ENCODE measurements at places on chromosomes 6 and 20.

DNA sequence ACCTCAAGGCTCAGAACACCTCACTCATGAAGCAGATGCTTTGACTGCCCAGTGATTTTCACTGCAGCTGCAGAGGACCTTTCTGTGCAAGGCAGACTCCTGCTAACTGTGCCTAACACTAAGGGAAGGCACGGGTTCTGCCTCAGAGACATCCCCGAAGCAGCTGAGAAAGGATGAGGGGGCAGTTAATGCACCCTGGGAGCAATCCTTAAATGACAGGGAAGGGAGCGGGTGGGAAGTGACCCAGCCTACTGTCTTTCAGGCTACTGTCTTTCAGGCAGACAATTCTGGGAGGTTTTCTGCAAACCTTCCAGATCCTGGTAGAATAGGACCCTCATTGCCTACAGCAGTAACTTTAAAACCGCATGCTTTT is 55.3 kb downstream of the NDUFAF5 start:
- DNase-seq = no peak

GRCh38 chr6:117267766-117268534 is 2.6 kb downstream of the VGLL2 start:
- no peak for DNase-seq

DNA sequence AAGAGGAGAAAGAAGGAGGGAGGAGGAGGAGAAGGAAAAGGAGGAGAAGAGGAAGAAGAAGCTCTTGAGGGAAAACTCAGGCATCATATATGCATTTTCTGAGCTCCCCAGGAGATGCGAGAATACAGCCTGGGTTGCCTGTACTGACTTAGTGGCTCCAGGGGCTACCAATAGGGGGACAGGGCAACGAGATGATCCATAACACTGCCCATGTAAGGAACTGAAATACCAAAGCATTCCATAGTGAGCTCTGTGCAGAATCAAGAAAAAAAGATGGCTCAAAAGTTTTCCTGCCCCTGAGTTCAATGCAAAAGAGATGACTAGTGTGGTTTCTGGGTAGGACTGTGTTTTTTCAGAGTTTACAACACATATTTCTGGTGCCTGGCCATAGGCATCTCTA is 258.7 kb downstream of the ALDH8A1 start:
- DNase-seq = no peak

GRCh38 chr6:1595271-1596087 is 14.2 kb upstream of the FOXC1 start:
- DNase-seq = no peak

DNA sequence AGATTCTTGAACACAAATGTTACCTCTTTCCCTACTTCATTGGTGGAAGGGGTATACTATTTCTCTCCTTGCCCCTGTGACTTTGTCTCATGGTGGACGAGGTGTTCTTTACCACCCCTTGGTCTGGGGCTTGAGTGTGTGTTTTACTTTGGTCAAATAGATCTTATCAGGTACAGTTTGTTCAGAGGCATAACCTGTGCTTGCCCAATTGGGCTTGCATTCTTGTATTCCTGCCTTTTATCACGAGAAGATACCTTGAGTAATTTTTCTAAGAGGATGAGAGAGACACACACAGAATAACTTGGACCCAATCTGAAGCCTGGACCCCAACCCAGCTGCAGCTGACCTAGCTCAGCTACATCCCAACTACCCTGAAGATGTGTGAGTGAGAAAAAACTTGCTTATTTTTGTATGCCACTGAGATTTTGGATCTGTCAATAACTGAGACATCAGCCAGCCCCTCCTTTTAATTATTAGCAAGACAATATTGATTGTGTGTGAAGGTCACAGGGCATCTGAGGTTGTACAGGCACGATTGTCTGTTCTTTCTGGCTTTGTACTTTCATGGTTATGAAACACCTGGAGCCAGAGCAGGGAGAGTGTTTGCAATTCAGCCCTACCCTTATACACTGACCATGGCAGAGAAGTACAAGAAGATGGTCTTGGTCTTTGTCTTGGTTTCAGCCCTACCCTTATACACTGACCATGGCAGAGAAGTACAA is 204.7 kb upstream of the SLC35B3 start:
- DNase-seq = no peak

DNA sequence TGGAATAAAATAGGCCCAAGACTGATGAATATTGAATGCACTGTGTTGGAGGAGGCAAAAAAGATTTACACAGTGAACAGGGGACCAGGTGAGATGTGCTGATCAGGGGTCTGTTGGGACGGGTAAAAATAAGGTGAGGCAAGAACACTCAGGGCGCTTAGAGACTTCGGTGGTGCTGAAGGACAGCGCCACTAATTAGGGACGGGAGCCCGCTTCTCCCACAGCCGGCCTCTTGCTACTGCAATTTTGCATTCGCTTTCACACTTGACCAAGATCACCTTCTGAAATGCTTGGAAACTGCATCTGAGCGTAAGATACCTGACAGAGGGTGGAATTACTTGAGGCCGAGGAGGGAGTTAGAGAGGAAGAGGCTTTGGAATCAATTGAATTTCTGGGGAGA is 7.3 kb downstream of the TFAP2D start:
- no peak for DNase-seq

- DNase-seq = no peak
These were observed 13.8 kb upstream of the BMP7 start for GRCh38 chr20:57280221-57280620.

DNA sequence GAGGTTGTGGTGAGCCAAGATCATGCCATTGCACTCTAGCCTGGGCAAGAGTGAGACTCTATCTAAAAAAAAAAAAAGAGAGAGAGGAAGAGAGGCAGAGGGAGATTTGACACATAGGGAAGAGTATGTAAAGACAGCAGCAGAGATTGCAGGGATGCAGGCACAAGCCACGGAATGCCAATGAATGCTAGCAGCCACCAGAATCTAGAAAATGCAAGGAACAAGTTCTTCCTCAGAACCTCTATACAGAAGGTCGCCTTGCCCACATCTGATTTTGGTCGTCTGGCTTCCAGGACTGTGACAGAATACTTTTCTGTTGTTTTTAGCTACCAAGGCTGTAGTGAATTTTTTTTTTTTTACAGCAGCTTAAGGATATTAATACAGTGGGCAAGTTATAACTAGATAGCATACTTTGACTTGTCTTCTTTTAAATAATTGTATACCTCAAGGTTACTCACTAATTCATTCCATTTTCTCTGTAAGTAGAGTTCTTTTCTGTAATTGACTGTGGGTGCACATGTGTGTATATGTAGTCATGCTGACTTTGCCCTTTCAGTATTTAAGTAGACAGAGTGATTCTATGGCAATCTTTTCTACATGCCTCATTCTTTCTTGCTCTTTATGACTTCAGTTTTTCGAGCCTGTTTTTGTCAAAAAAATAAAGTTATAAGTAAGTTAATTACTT is 402.2 kb downstream of the GJA1 start:
- DNase-seq = no peak

- no peak for DNase-seq
These were observed 51.9 kb downstream of the L3MBTL3 start for GRCh38 chr6:130070326-130070725.

DNA sequence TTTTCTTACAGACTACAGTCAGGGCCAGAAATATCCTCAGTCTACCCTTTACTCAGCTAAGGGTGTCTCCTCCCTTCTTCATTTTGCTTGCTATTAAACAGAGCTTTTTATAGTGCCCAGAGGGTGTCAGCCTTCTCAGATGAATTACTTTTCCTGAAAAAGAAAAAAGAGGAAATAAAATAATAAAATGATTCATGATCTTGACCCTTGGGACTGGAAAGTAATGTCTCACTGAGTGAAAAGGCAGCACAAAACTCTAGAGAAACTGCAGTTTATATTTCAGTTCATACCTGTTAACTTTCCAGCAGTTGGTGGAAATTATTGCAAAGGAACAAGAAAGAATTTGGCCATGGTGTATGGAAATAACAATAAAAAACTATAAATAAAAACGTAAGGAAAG is 170.6 kb downstream of the IBTK start:
- DNase-seq = no peak

GRCh38 chr6:48985025-48985424 is 478.0 kb downstream of the MMUT start:
- DNase-seq = no peak

DNA sequence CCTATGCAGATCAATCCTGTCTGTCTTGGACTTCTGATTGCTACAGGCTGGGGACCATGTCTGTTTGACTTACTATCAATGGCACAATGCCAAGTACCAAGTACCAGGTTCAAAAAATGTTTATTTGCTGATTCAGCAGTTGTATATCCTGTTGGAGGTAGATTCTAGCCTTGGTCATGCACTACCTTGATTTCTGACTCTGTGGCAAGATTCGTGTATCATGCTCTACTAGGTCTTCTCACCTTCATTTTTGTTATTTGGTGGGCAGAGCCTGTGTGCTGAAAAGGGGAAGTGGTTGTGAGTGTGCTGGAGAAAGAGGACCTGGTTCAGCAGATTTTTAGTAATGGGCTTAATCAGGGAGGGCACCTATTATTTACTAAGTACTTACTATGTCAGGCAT is 192.4 kb upstream of the MYLIP start:
- DNase-seq = no peak

GRCh38 chr6:149445095-149445466 is 39.7 kb downstream of the ZC3H12D start:
- no peak for DNase-seq

DNA sequence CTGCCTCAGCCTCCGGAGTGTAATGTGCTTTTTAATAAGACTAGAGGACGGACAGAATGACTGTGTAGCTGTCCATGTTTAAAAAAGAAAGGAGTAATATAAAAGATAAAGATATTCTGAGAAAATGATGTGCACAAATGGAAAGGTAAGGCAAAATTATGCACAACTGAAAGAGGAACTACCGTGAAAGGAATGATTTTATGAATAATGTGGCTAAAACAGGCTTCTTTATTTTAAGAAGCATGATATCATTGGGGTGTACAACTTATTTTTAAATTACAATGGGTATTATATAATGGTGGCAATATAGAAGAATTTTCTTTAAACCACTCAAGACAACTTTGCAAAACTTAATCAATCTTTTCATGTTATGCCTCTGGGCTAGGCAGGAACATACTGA is 78.1 kb downstream of the FIG4 start:
- DNase-seq = no peak

DNA sequence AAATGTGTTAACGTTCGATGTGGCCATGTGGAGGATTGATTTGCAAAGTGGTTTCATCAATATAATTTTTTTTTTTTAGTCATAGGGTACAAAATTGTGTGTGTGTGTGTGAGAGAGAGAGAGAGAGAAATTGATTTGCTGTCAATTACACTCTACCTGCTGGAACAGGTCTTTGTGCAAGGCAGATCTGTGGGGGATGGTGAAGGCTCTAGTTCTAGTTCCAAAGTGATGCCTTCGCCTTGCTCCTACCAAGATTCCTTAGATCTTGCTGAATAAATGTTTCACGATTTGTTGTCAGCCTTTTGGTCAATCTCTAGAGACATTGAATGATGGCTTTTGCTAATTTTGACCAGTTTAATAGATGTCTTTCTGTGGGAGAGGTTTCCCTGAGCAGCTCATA is 64.8 kb downstream of the SERAC1 start:
- no peak for DNase-seq

DNA sequence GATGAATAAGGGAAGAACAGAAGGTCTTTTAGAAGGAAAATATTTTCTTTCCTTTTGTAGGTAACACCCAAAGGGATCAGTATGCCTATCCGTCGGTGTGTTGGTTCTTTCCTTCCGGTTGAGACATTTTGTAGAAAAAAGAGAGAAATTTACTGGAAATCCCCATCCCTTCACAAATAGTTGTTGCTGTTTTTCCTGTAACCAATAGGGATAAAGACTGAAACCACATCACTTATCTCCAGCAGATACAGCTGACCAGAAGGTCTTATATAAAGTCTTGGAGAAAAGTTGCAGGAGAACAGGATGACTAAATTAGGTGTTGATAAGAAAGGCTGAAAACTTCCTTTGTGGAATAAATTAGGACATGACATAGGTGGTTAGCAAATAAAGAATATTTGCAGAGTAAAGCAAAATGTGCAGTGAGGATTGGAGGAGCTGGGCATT is 14.8 kb upstream of the HLA-DRB1 start:
- peak; percentile 24 for DNase-seq

DNA sequence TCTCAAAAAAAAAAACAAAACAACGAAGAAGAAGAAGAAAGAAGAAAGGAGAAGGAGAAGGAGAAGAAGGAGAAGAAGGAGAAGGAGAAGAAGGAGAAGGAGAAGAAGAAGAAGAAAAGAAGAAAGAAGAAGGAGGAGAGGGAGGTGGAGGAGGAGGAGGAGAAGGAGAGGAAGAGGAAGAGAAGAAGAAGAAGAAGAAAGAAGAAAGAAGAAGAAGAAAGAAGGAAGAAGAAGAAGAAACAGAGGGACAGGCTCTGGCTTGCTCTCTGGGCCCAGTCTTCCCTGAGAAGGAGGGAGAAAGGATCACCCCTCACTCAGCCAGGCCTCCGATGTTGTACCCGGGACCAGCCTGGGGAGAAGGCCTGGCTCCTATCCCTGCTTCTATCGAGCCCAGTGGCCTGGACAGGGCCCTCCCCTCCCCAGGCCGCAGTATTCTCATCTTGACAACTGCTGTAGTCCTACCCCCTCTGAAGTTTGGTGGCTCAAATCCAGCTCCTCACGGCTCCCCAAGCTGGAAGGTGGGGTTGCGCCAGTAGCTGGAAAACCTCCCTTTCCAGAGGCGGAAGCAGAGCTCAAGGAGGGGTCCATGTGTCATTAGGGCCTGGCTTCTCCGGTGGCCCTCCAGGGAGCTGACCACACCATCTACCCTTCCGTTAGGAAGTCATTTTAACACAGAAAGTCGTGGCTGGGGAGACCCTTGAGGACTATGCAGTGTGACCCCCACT is 18.9 kb downstream of the C6orf132 start:
- DNase-seq = no peak

- no peak for DNase-seq
These were observed 39.9 kb downstream of the KIAA1755 start for GRCh38 chr20:38220587-38221118.

DNA sequence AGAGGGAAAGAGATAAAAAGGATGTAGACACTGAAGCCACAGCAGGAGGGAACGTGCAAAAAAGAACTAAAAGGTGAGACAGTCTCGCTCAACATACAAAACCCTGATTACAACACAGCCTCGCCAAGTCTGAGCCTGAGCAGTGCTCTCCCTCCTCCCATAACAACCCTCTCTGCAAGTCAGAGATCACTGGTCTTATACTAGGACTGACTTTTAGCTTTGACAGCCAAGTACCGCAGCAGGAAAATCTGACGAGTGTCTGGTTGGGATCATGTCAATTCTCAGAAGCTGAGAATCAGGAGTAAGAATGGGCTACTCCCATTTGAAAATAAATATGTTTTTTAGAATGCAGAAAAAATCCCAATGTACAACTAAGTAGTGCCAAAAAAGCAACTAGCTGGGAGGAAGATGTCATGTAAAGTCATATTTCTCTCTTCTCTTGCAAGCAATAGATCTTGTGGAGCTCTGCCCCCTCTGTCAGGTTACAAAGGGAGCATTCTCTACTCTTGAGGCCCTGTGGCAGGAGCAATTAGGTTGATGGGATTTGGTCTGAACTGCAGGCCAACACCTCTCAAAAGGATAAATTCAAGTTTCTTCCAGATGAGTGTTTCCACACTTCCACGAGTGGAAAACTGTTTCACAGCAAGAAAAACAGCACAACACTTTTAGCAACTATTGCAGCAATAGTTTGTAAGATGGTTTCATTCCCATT is 118.9 kb upstream of the COL21A1 start:
- no peak for DNase-seq
